ENCODE measurements at places on chromosomes 5 and 9.

DNA sequence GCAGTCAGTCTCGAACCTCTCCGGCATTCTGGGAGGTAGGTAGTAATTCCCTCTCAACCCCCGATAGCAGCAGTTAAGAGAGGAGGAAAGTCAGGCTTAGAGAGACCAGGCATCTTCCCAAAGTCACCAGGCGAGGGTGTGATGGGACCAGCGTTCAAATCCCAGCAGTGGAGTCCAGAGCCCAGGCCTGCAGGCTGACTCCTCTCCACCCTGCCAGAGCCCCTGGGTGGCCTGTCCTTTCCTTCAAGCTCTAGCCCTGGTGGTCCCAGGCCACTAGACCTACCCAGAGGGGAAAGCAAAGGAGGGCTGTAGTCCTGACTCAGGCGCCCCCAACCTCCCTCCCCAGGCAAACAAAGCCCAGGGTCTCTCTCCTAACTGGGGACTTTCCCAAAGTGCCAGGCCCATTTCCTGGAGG is 4.2 kb upstream of the NR5A1 start:
- no peak for DNase-seq

GRCh38 chr9:115756736-115757135 is 396.9 kb upstream of the PAPPA start:
- no peak for DNase-seq

DNA sequence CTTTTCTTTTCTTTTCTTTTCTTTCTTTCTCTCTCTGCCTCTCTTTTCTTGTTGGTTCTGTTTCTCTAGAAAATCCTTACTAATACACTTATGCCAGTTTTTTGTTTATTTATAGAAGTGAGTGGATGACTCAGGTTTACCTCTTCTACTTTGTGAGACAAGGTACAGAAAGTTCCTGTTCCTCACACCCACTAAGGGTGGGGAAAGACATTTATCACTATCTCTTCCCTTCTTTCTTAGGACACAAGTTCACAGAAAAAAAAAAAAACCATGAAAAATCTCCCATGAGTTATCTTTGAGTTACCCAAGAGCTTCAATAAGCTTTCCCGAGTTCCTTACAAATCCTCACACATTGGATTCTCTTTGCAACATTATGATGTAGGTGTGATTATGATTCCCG is 60.9 kb upstream of the CD180 start:
- no peak for DNase-seq

DNA sequence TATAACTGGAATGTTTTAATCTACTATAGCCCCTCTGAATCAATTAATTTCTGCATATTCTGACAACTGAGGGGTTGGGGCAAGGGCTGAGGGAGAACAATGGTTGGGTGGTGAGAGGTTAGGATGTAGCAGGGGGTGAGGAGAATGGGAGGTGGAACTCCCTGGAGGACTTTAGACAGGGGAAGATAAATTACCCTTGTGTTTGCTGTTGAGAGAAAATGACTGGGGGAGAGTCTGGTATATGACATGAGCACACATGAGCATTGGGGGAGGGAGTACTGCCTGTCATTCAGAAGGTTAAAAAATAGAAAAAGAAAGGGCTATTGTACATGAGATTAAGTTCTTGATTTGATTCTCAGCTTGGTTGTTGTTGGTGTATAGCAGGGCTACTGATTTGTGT is 37.2 kb upstream of the PAPPA start:
- no peak for DNase-seq

- peak; percentile 14 for DNase-seq
These were observed 271.1 kb downstream of the DENND1A start for GRCh38 chr9:123658792-123659191.

- DNase-seq: no peak
These were observed 98.9 kb upstream of the TAF11L2 start for GRCh38 chr5:17398866-17399835.

DNA sequence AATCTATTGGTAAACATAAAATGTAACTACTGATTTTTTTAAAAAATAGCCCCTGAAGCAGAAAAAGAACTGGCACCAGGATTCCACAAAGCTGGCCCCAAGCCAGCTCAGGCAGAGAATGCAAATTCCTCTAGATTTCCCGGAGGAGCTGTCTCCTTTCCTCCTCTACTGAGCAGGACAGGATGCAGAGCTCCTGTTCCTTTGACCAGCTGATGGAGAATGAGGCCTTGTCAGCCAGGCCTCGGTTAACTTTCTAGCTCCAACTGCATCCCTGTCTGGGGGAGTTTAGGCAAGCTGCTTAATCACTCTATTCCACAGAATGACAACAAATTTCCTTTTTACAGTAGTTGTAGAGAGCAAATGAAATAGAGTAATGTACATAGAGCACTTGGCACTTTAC is 155.5 kb downstream of the GNAQ start:
- no peak for DNase-seq

- no peak for DNase-seq
These were observed 40.5 kb upstream of the RPL26L1 start for GRCh38 chr5:172918421-172919371.

GRCh38 chr5:119271758-119272730 is 83.8 kb upstream of the TNFAIP8 start:
- no peak for DNase-seq

DNA sequence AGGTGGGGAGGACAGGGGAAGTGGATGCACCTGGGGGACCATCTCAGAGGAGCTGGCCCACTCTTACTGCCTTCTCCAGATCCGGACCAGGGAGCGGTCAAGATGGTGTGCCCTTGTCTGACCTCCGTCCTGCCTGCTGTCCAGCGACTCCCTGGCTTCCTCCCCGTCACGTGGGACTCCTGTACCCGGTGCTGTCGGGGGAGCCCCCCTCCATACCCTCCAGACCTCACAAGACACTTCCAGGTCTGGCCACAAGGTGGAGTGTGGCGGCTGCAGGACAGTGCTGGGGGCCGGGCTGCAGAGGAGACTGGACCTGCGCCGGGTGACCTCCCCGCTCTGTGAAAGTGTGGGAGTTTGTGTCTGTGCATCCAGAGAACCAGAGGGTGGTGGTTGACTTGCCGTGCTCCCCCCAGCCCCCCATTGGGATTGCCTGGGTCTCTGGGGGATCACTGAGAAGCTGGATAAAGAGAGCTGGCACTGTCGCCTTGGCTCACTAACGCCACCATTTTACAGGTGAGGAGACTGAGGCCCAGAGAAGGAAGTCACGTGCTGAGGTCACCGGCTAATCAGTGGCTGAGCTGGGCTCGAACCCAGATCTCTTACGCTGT is 1.9 kb upstream of the CRB2 start:
- DNase-seq: peak; percentile 42

GRCh38 chr5:151880324-151880723 is 44.3 kb downstream of the GLRA1 start:
- DNase-seq: no peak

GRCh38 chr5:560792-561166 is 36.5 kb upstream of the SLC9A3 start:
- DNase-seq: no peak

GRCh38 chr9:37966412-37967013 is 62.6 kb upstream of the SLC25A51 start:
- no peak for DNase-seq

DNA sequence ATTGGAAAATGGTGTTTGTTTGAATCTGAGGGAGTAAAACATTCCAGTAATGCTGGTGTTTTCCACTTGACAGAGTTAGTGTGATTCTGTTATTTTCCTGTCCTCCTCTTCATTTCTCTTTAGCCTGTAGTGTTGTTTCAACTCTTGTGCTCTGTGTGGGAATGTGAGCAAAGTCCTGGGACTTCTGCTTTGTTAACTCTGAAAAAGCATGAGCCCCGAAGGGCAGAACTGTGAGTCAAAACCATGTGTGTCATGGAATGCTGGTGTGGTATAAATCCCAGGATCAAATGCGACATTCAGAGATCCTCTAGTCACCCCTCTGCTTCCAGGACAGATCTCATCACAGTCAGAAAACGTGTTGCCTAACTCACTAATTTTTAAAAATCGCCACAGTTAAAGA is 8.9 kb downstream of the F2R start:
- DNase-seq: peak; percentile 79
